ENCODE measurements at places on chromosomes 5 and 9. TPM values are rescaled to one million over a fixed set of nuclear protein-coding genes. Genes with fewer than 3 reads are reported as not detected.

DNA sequence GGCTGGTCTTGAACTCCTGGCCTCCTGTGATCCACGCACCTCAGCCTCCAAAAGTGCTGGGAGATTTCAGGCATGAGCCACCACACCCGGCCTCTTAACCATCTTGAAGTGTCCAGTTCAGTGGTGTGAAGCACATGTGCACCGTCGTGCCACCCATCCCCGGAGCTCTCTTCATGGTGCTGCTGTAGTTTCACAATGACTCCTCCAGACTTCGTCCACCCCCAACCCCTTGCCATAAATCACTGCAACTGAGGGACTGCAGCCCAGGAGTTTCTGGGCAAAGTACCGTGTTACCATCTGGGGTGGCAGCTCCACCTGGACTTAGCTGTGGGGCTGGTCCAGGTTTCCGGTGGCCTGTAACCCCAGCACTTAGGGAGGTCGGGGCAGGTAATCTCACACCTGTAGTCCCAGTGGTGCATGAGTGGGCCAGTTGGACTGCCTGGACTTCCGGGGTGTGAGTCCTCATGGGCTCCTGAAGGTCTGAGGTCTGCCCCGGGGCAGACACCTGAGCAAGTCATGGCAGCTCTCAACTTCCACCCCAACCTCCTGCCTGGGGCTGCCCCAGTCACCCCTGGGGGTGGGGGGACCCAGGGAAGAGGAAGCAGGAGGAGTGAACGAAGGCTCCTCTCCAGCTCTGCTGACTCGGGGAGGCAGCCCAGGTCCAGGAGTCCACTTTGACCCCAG is 6.6 kb upstream of the N4BP3 start:
- H3K36me3 ChIP-seq, result no peaks in the 10 kb centered on the region
- H3K4me3 ChIP-seq, result no peak overlapping the region
- peaks cover 10% of the 10 kb centered on the region for H3K4me1 ChIP-seq
- no peaks in the 10 kb centered on the region for H3K27me3 ChIP-seq
- H3K27ac ChIP-seq, result no peak overlapping the region

DNA sequence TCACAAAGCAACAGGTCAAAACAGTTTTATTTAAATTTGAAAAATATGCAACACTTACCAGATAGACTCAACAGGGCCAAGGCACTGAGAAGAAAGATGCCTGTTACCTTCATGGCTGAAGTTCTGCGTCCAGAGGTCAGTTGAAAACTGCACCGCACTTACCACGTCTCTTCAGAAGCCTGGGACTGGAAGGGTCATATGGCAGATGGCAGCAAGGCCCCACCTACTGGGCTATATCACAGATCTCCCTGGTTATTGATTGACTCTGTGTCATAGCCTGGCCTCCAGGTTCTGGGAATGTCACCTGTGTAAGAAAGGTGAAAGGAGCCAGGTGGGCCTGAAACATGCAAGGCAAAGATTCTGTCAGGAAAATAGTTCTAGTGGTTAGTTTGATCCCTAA is at the start of gene SPINK1:
Gene SPINK1, minus strand, starts transcription at position 207 of the 400 bp plus-strand sequence. Its CDS starts 94 bp downstream, at position 113.
- DNase-seq, result no peak
- no peaks in the 10 kb centered on the region for H3K27me3 ChIP-seq
- H3K4me1 ChIP-seq, result no peaks in the 10 kb centered on the region
- no peaks in the 10 kb centered on the region for H3K36me3 ChIP-seq
- no peak within 1 kb of the TSS for H3K27ac ChIP-seq
- no peak within 1 kb of the TSS for H3K4me3 ChIP-seq

- H3K27ac ChIP-seq, result no peak overlapping the region
- DNase-seq, result no peak
- no peaks in the 10 kb centered on the region for H3K4me1 ChIP-seq
- no peak overlapping the region for H3K4me3 ChIP-seq
- H3K36me3 ChIP-seq, result no peaks in the 10 kb centered on the region
- H3K27me3 ChIP-seq, result no peaks in the 10 kb centered on the region
Measured at GRCh38 chr5:167966979-167967378, 324.5 kb upstream of the WWC1 start.

GRCh38 chr5:167244583-167244982 is 1046.9 kb upstream of the WWC1 start:
- H3K36me3 ChIP-seq, result no peaks in the 10 kb centered on the region
- no peak overlapping the region for H3K27ac ChIP-seq
- DNase-seq, result no peak
- H3K4me1 ChIP-seq, result no peaks in the 10 kb centered on the region
- no peaks in the 10 kb centered on the region for H3K27me3 ChIP-seq

DNA sequence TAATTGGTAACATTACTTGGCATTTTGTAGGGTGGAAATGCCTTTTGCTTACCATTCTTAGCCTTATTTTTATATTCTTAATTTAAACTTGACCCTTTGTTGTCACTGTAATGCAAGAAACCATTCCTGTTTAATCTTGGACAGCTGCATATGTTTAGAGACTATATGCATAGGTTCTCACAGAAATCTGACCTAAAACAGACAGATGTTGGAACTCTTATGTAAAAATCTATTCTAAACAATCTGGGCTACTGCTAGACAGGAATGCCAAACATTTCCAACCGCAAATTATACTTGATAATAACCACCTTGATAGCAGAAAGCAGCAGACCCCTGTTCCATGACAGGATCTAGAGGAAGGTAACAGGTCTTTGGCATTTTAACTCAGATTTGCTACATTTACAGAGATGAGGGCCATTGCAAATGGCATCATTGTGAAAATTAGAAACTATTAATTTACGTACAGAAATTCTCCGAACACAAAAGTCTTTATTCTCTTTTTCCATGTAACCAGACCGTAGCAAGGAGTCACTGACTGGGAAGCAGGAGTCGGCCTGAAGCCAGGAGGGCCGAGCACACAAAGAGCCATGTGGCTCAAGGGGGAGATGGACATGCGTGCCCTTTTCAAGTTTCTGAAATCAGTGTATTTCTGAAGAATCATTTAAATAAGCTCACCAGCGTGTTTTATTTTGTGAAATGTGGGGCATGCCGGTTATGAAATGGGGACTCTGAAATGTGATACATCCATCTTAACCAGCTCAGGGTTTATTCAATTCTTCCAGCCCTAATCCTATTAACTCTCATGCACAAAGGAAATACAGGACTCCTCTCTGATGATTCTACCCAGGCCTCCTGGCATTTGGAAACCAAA is 139.3 kb downstream of the AOPEP start:
- H3K27me3 ChIP-seq, result no peaks in the 10 kb centered on the region
- no peaks in the 10 kb centered on the region for H3K36me3 ChIP-seq
- H3K4me1 ChIP-seq, result peaks cover 78% of the 10 kb centered on the region
- H3K27ac ChIP-seq, result peak overlapping the region; percentile 53

DNA sequence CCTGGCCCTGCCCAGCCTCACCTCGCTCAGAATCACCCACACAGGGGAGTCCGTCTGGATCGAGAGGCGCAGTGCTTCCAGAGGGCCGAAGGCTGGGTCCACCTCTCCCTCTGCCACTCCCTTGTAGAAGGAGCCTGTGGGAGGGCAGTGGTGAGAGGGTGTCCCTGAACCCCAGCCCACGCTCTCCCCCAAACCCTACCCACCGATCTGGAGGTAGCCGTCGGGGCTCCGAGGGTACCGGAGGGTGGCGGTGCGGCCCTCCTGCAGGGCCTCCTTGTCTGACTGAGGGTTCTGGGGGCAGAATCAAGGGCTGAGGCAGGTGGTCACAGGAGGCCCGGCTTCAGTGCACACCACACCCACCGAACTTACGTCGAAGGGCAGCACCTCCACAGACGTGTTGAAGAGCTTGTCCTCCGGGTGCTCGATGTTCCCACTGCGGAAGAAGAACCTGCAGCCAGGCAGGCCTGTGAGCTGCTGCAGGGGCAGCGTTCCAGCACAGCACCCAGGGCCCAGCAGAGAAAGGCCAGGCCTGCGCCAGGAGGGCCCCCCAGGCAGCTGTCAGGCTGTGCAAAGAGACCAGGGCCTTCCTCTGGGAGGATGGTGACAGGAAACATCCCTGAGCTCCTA is 4.5 kb downstream of the LTC4S start:
- H3K36me3 ChIP-seq, result peaks cover 46% of the 10 kb centered on the region
- H3K27me3 ChIP-seq, result no peaks in the 10 kb centered on the region
- H3K4me3 ChIP-seq, result no peak overlapping the region
- peaks cover 54% of the 10 kb centered on the region for H3K4me1 ChIP-seq

DNA sequence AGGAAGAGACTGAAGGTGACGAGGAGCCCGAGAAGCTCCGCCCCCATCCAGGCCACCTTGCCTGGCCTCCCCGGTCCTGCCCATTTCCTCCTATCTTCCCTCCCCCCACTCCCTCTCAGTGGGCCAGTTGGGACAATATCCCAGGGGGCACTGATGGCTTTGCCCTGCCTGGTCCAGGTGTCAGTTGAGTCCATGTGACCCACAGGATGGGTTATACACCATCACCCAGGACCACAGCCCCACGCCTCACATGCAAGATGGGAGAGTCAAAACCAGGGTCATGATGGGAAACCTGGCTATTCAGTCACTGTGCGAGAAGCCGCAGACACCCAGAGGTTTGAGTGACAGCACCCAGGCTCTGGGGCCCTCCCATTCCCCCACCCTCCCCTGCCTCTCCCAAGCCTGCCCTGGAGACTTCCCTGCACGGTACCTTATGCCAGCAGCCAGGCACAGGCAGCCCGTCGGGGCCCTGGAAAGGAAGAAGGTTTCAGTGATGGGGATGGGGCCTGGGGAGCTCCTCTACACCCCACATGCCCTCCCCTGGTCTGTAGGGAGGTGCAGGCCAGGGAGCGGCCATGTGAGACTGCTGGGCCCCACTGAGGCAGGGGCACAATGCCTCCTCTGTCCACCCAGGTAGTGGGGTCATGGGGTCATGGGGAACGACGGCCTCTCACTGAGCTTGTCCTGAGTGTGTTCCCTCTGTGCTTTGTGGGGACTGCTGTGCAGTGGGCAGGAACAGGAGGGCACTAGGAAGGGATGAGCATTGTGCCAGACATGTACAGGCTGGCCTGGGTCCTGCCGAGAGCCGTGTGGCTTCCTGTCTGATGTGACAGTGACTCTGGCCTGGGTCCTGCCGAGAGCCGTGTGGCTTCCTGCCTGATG is 6.3 kb upstream of the PHYKPL start:
- peak; percentile 45 for DNase-seq
- no peaks in the 10 kb centered on the region for H3K27me3 ChIP-seq
- peaks cover 75% of the 10 kb centered on the region for H3K4me1 ChIP-seq
- H3K4me3 ChIP-seq, result no peak overlapping the region
- H3K36me3 ChIP-seq, result no peaks in the 10 kb centered on the region

DNA sequence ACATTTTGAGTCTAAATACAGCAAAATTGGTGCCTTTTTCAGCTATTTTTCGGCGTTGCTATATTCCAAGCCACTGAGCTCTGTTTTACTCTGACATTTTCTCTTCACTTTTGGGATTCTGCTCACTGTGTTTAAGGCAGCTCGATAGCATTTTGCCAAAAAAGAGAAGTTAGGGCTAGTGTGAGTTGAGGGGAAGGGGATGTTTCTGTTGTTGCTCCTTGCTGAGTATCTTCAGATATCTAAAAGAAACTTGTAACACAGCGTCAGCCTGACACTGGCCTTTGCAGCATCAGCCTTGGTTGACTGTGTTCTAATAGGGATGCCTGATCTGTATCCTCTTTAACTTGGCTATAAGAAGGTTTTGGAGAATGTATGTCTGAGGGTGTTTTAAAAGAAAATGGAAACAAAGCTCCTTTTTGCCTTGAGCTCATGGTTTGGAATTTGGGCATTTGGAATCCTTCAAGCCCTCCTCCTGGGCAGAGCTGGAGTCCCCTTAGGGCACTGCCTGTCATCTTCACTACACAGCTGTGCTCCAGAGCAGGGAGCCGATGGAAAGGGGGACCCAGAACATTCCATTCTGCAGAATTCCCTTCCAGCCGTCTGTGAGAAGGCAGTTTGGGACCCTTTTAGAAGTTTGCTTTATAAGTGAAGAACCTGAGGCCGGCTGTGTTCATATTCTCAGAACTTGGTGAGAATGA is 63.0 kb downstream of the EXOSC2 start:
- H3K27ac ChIP-seq, result peak overlapping the region; percentile 12
- H3K4me1 ChIP-seq, result peaks cover 21% of the 10 kb centered on the region
- no peak for DNase-seq
- H3K36me3 ChIP-seq, result no peaks in the 10 kb centered on the region
- no peak overlapping the region for H3K4me3 ChIP-seq
- H3K27me3 ChIP-seq, result no peaks in the 10 kb centered on the region

GRCh38 chr5:1080432-1080831 is 31.4 kb downstream of the SLC12A7 start:
- H3K4me3 ChIP-seq, result no peak overlapping the region
- no peak for DNase-seq
- no peaks in the 10 kb centered on the region for H3K4me1 ChIP-seq
- H3K27me3 ChIP-seq, result no peaks in the 10 kb centered on the region

DNA sequence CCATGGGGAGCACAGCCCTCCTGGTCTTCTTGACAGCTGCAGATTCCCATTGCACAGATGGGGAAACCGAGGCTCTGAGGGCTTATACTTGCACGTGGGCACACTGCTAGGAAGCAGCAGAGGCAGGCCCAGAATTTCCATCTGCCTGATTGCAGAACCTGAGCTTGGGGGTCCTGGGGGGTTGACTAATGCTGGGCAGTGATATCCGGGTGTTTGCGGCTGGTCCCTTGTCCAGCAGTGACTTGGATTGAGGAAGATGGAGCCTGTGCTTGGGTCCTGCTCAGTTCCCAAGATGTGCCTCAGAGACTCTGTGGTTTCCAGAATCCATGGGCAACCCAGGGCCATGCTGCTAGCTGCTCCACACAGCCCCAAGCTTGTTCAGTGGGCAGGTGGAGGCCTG is 91.2 kb downstream of the PHF2 start:
- H3K4me3 ChIP-seq, result no peak overlapping the region
- H3K36me3 ChIP-seq, result peaks cover 45% of the 10 kb centered on the region
- no peak overlapping the region for H3K27ac ChIP-seq
- DNase-seq, result no peak
- H3K4me1 ChIP-seq, result no peaks in the 10 kb centered on the region

DNA sequence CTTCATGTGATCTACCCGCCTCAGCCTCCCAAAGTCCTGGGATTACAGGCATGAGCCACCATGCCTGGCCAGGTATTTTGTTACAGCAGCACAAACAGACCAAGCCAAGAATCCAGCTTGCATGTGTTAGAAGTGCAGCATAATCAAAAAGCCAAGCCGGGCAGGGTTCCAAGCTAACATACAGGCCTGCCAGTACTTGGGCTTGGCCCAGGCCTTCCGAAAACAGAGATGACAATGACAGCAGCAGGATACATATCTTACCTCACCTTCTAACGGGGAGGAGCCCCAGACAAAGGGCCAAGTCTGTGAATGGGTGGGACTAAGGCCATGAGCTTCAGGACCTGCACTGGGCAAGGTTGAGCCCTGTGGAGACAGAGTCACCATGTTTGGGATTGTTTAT is 91.4 kb upstream of the ZNF462 start:
- H3K4me3 ChIP-seq, result no peak overlapping the region
- H3K4me1 ChIP-seq, result no peaks in the 10 kb centered on the region
- no peak overlapping the region for H3K27ac ChIP-seq
- no peak for DNase-seq
- no peaks in the 10 kb centered on the region for H3K27me3 ChIP-seq

GRCh38 chr5:13601112-13601511 is 343.4 kb downstream of the DNAH5 start:
- H3K27ac ChIP-seq, result no peak overlapping the region
- DNase-seq, result no peak
- H3K27me3 ChIP-seq, result no peaks in the 10 kb centered on the region

- DNase-seq, result no peak
- H3K27ac ChIP-seq, result no peak overlapping the region
- no peaks in the 10 kb centered on the region for H3K36me3 ChIP-seq
- no peaks in the 10 kb centered on the region for H3K4me1 ChIP-seq
Measured at GRCh38 chr5:61614606-61615005, 282.5 kb downstream of the ZSWIM6 start.

The VAV2 gene
- 26.9 TPM for total RNA-seq

The TSLP gene
- total RNA-seq, result 1.3 TPM

The LIFR gene
- total RNA-seq, result 110 TPM

The SMARCA2 gene
- 147 TPM for total RNA-seq

The CBY3 gene
- not detected for total RNA-seq

The IRGM gene
- 0.24 TPM for total RNA-seq

The SH3TC2 gene
- total RNA-seq, result 0.92 TPM

The FGD3 gene
- 23.9 TPM for total RNA-seq

The C5orf52 gene
- total RNA-seq, result not detected
